ENCODE measurements at places on chromosomes 5 and 9.

- DNase-seq, result no peak
Measured at GRCh38 chr9:113973226-113973625, 97.1 kb downstream of the ZNF618 start.

- no peak for DNase-seq
Measured at GRCh38 chr9:81513059-81513458, 176.3 kb downstream of the TLE1 start.

DNA sequence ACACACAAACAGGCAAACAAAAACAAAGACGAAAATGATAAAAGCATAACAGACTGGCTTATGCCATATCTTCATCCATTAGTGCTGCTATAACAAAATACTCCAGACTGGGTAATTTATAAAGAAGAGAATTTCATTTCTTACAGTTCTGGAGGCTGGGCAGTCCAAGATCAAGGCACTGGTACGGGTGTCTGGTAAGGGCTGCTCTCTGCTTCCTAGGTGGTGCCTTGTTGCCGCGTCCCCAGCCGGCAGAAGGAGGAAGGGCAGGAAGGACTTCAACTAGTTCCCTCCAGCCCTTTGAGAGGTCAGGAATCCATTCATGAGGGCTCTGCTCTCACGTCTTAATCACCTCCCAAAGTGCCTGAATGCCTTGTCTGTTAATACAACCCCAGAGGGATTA lies 122.6 kb downstream of the BOD1 start:
- DNase-seq, result no peak

- DNase-seq, result no peak
Measured at GRCh38 chr5:148653291-148653835, 964 bp downstream of the HTR4 start.

DNA sequence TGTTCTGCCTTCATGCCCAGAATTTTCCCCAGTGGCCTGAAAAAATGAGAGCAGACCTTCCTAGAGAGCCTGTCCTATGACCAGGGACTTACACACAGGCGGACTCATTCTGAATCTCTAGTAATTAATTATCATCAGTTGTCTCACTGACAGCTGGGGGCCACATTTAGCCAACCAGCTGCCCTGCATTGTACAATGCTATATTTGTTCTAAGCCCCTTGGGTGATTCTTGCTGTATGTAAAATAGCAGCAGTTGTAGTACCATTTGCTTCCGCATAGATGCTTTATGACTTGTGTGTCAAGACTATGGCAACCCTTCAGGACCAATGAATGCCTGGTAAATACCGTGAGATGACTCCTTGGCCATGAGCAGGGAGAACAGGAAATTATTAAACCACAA lies 415.4 kb upstream of the SEMA6A start:
- DNase-seq, result no peak

DNA sequence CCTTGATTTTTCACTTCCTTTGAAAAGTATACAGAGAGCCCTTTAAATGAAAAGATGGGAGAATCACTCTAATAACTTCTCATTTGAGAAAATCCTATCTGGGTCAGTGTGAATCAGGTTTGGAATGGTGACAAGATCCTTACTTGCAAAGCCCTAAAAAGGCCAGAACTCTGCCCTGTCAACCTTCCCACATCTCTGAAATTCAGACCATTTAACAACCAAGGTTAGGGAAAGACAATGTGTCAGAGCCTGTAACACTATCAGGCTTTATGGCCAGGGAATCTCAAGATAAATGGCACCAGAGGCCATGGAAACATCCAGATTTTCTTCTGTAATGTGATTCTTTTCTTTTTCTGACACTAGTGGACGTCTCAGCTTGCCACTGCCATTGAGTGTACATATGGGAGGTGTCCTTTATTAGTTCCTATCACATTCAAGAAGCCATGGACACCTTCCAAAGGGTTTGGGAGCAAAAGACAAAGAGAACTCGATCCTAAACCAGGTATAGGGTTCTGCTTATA lies 165.7 kb upstream of the GPR151 start:
- DNase-seq, result no peak

DNA sequence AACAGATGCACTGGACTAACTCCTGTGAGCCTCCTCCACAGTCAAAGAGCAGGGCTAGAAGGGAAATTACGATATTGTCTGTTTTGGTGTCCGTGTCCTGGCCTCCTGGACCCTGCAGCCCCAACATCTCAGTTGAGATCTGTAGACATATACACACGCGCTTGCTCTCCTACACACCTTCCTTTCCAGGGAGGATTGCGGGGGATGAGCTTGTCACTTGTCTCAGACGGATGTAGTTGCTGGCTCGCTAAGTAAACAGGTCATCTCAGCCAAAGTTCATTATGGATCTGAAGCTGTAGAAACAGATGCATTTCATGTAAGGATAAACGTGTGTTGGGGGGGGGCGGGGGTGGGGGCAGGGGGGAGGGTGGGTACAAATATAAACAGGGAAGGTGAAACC lies 549.3 kb downstream of the CCDC171 start:
- DNase-seq, result no peak

All from activated CD4-positive, alpha-beta T cell treated with anti-CD3 and anti-CD28 coated beads, Interleukin-10, Interleukin-2, amounts not matched to agents 100 ng/mL and 50 ng/mL, durations not matched to agents 16 hours and 8 hours (primary cell).